ENCODE measurements at places on chromosomes 7 and 10.
A peak's percentile ranks its signal among the peaks of the same experiment; 100 is the strongest.

DNA sequence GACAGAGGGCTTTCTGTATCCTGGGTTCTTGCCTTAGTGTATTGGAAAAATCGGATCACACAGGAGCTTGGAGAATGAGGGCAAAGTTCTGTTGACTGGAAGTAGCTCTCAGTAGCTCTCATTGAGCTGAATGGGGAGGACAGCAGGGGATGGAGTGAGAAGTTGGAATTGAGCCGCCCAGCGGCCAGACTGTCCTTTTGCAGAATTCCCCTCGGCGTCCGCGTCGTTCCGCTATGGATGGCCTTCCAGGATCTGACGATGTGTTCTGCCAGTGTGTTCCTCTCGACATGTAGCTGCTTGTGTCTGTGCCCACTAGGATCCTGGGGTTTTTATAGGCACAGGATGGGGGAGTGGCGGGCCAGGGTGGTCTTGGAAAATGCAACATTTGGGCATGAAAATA, 351.8 kb upstream of the SEMA3A start:
- no peak for DNase-seq

- no peak for DNase-seq
These were observed 41.1 kb downstream of the STK32C start for GRCh38 chr10:132266594-132267161.

DNA sequence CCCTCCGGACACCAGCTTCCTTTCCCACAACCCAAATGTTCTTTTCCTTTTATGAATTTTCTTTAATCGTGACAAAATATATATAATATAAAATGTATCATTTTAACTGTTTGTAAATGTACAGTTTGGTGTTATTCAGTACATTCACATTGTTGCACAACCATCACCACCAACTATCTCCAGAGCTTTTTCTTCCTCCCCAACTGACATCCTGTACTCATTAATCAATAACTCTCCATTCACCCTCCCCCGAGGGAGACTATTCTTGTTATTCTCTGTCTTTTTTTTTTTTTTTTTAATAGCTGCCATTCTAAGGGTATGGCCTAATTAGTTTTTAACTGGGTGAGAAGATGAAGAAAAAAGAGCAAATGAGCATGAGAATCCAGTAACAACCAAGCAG, 30.6 kb upstream of the ITGB1 start:
- no peak for DNase-seq

GRCh38 chr10:116216676-116217075, 56.3 kb downstream of the GFRA1 start:
- DNase-seq: no peak

DNA sequence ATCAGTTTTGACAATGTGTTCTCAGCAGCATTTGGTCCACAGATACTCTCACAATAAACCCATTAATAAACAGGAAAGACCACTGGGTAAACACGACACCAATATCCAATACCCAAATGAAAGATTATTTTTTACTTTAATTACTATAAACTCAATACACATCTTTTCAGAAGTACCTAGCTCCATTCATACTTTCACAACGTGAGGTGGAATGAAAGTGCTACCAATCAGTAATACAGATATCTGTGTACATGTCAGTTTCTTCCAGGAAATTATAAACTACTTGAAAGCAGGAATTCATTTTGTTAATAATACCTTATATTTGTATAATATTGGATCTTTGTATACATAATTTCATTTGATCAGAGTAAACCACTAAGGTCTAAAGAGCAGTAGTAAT, 11.9 kb downstream of the CDK6 start:
- no peak for DNase-seq

- DNase-seq: no peak
These were observed 48.4 kb downstream of the NKX6-2 start for GRCh38 chr10:132737390-132738048.

DNA sequence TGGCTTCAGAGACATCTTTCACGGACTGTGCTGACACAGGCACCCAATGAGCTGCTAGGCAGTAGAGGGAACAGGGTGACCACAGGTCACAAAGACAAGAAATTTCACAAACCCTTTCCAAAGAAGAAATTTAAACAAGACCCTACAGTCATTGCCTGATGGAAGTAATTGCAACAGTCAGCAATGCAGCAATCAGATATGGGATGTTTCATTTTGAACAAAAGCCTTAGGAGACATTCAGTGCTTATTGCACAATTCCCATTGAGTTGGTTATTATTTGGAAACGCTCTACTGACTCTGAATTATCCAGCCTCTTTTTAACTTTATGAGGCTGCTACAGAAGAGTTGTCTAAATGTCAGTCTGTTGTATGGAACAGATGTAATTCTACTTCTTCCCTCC, 85.5 kb downstream of the ETV1 start:
- DNase-seq: no peak

DNA sequence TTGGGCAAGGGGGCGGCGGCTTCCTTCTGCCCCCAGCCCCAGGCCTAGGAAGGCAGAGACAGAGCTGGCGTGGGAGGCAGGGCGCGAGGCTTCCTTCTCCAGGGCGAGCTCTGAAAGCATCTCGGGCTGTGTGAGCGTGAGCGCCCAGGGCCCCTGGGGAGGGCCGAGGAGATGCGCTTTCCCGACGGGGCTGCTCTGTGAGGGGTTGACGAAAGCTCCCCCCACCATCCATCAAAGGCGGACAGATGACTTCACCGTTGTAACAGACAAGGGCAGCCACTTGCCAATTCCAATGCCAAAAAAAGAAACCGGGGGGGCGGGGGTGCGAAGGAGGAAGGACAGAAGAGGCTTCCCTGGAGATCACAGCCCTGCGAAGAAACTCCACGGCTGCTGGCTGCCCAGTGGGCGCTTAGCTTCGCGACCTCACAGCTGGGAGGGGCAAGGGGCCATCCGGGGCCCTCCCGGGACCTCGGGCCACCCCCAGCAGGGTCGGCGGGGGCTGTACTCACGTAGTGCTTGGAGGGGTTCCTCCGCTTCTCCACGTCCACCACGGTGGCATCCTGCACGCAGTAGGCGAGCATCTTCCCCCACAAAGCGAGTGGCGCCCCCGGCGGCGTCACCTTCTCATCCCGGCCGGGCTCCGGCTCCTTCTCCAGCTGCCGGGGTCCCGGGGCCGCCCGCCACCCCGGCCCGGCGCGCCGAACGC, 537 bp downstream of the SH3PXD2A start:
- peak; percentile 37 for DNase-seq

GRCh38 chr7:19958309-19958896, 185.0 kb upstream of the TMEM196 start:
- peak; percentile 92 for DNase-seq

- no peak for DNase-seq
These were observed 13.4 kb upstream of the ZNF804B start for GRCh38 chr7:88746126-88746525.

DNA sequence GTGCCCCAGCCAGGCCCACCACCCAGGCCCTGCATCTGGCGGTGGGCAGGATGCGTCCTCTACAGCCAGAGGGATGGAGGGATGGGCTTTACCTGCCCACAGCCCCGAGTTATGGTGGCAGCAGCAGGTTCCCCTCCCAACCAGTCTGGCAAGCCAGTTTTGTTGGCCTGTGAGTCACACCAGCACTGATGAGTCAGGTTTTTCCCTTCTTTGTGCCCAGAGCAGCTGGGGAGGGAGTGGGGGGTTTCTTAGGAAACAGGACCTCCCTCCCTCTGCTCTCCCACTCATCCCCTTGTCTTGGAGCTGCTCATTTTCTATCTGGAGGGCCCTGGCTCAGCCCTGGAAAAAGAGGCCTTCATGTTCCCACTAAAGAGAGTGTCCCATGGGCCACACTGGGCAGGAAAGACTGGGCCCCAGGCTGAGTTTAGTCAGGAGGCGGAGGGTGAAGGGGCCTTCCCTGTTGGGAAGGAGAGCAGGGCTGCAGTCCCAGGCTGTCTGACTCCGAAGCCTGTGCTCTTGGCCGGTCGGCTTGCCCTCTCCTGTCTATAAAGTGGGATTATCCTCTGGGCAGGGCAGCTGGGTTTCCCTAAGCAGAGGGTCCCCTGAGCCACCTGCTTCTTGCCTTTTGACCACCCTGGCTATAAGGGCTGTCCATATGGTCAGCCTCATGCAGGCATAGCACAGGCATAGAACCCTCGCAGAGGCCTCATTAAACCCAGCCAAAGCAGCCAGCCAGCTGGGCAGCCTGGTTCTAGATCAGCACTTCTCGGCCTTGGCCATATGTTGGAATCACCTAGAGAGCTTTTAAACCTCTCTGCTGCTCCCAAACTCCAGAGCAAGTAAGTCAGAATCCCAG, 30.2 kb upstream of the ANKRD2 start:
- peak; percentile 93 for DNase-seq

GRCh38 chr10:133403784-133404183, 9.8 kb downstream of the MTG1 start:
- no peak for DNase-seq

- DNase-seq: no peak
These were observed 181.8 kb upstream of the PRSS1 start for GRCh38 chr7:142567201-142568075.

DNA sequence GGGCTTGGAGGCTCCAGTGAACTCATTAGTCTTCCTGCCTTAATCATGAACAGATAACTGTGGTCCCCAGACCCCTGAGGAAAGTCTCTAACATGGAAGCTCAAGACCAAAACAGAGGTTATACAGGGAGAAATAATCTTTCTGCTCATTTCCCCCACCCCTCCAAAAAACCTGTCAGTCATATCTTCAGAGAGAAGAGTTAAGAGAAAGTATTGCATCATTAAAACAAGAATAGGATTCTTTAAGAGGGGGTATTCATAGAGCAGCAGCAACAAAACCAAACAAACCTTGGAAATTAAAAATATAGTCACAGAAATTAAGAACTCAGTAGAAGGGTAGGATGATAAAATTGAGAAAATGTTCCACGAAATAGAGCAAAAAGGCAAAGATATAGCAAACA, 7.6 kb downstream of the CLEC2L start:
- no peak for DNase-seq

- no peak for DNase-seq
These were observed 22.1 kb upstream of the PPP1R17 start for GRCh38 chr7:31664890-31665289.

DNA sequence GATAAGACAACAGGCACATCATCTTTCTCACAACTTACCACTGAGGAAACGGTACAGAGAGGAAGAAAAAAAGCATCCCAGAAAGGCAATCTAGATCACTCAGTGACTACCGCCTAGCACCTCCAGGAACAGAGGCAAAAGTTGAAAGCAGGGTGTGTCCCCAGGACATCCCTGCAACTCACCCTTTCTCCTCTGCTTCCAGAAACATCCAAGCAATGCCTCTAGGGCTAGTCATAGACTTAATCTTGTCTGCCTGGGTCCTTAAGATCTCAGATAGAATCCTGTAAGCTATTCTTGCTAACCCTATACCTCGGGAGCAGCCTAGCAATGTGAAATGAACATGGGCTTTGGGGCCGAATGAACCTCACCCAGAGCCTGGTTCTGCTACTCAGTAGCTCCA, 18.8 kb upstream of the PDCD4 start:
- no peak for DNase-seq

DNA sequence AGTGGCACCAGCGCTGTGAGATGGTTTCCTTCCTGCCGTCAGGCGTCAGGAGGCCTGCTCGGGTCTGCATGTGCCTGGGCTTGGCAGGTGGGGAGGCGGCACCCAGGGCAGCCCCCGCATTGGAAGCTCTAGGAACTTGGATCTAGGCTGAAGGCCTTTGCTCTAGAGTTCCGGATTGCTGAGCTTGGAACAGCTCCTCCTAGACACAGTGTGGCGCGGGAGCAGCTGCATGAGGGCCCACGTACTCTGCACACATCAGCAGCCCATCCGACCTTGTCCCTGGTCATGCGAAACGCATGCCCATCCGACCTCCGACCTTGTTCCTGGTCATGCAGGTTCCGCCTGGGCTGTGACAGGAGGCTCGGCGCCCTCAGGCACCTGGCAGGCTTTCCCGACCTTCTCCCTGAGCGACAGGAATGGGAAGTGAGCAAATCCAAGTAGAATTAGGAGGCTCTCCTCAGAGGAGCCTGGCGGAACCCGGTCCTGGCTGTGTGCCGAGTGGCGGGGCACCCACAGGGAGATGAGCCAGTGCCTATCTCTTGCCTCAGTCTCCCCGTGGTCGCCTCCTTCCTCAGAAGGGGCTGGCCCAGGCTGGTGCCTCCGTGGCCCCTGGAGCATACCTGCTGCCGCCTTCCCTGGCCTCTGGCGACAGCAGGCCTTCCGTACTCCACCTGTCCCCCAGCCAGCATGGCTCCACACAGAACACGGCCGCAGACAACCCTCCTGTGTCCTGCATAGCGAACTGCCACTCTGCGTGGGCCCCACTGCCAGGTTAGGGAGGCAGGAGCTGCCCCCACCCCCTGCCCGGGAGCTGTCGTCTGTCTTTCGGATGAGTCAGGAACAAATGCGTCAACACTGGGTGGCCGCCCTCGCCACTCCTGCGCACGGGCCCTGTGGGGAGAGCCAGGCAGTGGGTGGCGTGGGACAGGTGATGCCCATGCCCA, 12.0 kb downstream of the GET4 start:
- no peak for DNase-seq

- DNase-seq: peak; percentile 49
These were observed 9.5 kb upstream of the TSGA13 start for GRCh38 chr7:130695840-130696239.

All from Daoy (cell line).